Stimulated activated CD4-positive, alpha-beta T cell treated with anti-CD3 and anti-CD28 coated beads, Interleukin-15, amount 100 ng/mL, for 48 hours (primary cell): ENCODE measurements at places on chromosomes 11 and 22.

GRCh38 chr11:72813740-72814285 is 398 bp upstream of the ATG16L2 start:
- DNase-seq = peak; percentile 74

DNA sequence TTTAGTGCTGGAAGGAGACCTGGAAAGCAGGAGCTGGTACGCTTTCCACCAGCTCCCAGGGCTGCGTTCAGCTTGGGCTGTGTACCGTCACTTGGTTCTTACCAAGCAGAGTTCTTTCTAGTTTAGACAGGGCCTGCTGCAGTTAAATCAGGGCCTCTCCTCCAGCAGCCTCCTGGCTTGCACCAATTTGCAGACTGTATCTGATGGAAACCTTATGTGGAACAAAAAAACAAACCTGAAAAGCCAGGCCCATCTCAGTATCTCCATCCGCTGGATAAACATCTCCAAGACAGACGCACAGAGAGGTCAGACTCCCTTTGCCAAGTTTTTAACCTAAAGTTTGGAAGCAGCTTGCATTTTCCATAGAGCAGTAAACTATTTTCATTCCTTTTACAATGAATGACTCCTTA is 288.6 kb upstream of the SORL1-AS1 start:
- DNase-seq = no peak

DNA sequence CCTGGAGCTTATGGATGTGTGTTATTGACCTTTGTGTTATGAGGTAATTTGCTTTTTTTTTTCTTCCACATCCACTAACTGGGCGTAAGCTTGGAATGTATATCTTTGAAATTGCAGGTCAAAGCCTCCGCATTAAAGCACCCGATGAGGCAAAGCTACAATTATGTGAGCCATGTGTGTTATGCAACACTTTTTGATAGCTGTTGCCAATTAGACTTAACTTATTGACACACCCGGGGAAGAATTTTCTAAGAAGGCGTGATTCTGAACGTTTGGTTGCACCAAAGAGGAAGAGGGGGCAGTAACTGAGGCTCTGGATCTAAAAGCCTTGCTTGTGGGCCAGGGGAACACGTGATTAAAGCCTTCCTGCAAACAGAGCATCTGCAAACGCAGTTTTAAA is 610 bp upstream of the TEX12 start:
- no peak for DNase-seq

- DNase-seq = no peak
Observed at GRCh38 chr11:2724104-2724503, 24.3 kb upstream of the KCNQ1OT1 start.

- DNase-seq = no peak
Observed at GRCh38 chr11:1059759-1060158, 14.9 kb upstream of the MUC2 start.

DNA sequence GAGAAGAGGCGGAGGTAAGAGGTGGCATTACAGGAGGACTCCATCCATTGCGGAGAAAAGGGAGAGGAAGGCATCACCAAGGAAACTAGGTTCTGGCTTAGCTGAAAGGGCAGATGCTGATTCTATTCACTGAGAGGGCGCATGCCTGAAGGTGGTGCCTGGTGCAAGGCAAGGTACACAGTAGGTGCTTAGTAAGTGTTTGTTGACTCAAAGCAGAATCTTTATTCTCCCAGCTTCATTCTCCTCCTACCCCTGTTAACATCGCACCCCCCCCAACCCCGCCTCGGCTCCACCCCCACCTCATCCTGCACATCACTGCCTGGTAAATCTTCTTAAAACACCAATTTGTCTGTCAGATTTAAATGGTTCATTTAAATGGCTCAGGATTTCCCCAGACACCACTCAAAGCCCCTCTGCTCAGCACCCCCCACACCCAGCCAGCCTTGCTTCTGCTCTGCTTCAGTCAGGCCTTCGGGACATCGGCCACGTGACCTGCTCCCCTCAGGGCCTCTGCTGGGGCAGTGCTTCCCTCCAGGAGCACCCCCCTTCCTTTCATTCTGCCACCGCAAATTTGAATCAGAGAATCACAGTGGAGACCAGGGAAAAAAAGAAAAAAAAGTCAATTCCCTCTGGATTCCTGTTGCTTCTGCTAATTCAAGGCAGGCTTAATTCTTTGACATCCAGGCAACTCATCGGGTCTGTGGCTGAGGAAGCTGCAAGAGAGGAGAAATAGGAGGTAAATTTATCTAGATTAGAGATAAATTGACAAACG is 17.8 kb upstream of the RCN1 start:
- DNase-seq = no peak

GRCh38 chr22:47836957-47837356 is 1074.5 kb downstream of the TBC1D22A start:
- DNase-seq = no peak

- DNase-seq = no peak
Observed at GRCh38 chr22:49850959-49851802, 2.5 kb upstream of the ZBED4 start.

DNA sequence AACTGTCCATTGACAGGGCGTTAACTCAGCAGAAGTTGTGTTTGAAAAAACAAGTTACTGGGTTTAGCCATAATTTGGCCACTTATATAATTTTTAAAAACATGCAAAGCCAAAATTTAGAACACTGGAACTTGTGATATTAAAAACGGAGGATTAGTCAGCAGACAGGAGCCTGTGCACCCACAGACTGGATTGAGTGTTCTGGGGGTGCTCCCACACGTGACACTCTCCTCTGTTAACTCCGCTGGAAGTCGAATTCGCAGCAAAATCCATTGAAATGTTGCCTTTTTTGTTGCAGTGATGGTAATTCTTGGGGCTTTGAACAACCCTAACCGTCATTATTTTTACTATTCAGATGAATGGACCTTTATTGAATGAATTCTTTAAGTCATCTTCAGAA is 269.8 kb downstream of the DDX10 start:
- DNase-seq = no peak

- DNase-seq = no peak
Observed at GRCh38 chr11:60874421-60875365, 7.4 kb downstream of the ZP1 start.

GRCh38 chr11:88119561-88119960 is 55.7 kb downstream of the RAB38 start:
- no peak for DNase-seq

DNA sequence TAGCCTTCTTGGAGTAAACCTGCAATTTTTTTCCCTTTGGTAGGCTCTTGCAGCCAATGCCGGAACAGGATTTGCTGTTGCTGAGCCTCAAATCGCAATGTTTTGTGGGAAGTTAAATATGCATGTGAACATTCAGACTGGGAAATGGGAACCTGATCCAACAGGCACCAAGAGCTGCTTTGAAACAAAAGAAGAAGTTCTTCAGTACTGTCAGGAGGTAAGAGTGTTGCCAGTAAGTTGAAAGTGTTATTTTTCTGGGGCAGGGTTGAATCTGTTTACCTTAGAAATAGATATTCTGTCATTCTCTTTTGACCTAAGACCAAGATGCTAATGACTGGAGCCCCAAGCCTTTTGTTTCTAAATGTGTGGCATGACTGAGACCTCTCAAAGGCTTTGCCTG is 39.7 kb downstream of the APLP2 start:
- no peak for DNase-seq

DNA sequence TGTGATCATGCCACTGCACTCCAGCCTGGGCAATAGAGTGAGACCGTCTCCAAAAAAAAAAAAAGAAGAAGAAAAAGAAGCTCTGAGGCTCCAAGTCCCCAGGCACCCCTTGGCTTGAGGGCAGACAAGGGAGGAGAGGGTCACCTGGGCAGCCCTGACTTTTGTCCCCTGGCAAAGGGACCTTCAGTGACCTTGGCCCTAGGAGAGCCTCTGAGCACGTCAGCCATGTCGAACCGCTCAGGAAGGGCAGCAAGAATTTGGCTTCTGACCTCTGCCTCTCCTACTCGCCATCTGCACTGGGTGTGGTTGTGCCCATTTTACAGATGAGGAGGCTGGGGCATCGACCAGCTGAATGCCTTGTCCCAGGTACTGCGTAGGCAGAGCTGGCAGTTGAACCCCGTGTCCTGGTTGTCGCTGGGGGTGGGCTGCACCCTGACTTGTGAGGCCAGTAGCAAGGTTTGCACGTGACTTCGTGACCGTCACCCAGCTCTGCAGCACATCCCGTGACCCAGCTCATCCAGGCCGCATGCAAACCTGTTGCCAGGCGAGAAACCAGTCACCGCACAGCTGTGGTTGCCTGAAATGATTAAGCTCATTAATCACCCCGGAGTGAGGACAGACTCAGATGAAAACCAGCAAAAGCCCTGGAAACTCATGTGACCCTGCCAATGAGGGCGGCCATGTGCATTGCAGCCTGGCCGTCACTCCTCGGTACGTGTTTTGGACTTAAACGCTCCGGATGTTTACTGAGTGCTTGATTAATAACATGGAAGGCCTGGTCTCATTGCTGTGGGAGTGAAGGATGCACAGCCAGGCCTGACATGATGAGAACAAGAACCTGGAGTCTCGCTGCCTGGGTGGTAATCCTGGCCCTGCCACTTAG is 47.7 kb upstream of the PPP6R3 start:
- no peak for DNase-seq

DNA sequence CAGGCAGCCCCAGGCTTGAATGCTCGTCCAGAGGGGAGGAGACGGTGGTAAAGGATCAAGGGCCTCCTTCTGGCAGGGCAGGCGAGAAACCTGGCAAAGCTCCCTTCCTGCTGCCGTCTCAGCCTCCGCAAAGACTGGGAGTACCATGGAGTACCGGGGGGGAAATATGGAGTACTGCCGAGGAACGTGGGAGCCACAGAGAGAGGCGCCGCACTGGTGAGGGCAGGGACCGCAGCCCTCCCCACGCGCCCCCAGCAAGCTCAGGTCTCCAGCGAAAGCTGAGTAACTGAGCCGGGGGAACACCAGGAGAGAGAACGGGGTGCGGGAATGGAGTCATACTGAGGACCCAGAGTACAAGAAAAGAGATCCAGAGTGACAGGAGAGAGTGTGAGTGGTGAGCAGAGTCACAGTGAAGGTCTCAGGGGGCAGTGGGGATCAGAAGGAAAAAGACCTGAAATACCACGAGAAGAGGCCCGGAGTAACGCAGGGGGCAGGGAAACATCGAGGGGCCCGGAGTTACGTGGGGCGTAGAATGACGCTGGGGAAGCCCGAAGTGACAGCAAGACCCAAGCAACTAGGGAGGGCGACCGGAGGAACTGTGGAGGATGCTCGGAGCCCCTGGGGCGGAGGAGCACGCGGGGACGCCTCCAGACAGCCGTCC is 740 bp downstream of the EML3 start:
- no peak for DNase-seq

- no peak for DNase-seq
Observed at GRCh38 chr22:44256556-44257485, 55.9 kb downstream of the SHISAL1 start.

GRCh38 chr11:113685654-113686359 is 20.3 kb downstream of the TMPRSS5 start:
- no peak for DNase-seq

DNA sequence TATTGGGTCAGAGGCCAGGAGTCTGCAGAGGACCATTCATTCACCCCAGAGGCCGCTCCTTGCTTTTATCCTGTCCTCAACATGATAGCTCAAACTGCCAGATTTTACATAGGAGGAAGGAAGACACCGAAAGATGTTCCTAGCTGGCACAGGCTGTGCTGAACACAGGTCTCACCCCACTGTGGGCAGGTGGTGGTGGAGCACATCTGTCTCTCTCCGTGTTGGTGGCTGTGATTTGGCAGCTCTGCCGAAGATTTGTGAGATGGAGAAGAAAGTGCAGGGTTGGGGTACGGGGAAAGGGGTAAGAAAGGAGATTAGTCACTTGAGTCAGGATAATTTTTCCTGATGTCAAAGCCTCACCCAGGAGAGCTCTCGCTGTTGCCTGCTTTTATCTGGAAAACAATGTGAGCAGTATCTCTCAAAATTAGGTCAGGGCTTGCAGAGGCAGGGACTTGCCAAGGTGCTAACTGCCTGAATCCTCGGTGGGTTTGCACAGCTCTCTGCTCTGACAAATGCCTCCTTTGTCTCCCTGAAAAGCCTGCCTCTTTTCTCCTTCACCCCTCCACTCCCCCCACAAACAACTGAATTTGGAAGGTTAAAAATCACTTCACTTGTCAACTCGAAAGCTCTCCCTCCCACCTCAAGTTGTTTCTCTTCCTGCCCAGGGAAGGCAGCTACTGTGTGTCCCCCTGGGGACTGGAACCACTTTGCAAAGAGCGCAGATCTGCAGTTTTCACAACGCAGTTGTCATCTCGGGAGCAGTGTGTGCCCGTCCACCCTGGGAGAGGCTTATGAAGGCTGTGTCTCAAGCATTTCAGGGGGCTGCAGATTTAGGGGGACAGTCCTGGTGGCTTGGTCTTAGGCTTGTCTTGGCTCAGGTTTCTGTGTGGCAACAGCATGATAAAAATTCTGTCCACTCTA is 299.7 kb downstream of the ST3GAL4 start:
- no peak for DNase-seq
